ENCODE measurements at places on chromosomes 13 and 19.

GRCh38 chr19:56253737-56254136 lies 18.8 kb upstream of the EDDM13 start:
- DNase-seq, result peak; percentile 65

GRCh38 chr19:32828139-32828538 lies 41.4 kb downstream of the SLC7A9 start:
- DNase-seq, result no peak

DNA sequence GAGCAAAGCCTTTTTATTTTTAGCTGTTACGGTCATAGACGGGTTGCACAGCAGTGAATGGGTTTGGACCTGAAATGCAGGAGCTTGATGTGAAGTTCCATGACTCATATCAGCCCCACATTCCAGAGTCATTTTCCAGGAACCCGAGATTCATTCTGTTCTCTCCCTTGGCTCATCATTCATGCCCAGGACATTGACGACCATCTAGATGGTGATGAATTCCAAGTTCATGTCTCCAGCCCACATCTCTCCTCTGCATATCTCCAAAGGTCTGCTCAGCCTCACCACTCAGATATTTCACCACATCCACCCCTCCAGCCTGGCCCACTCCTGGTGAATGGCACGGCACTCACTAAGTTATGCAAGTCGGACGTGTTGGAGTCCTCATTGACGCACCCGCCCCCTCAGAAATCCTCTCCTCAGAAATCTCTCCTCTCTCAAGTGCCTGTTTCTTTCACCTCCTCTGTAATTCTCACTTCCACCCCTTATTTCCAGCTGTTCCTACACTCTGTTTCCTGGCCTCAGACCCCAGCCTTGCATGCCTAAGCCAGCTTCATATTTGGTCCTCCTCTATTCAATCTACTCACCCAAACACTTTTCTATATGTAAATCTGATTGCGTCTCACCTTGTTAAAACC lies 83.1 kb downstream of the ALOX5AP start:
- no peak for DNase-seq

GRCh38 chr13:113653264-113654174 lies 4.5 kb downstream of the ATP4B start:
- DNase-seq, result no peak

DNA sequence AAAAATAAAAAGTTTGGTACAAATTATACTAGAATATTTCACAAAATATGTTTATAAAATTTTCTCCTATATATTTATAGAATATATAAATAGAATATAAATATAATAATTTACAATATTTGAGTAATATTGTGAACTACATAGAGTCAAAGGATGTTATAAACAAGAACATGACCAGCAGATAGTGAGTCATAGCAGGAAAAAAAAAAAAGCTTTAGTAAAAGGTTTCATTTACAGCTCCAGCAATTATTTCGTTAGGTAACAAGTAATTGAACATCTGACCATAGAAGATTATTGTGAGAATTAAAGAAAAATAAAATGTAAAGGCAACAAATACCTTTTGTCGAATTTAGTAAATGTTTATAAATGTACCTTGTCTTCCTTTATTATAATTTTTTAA lies 864.1 kb downstream of the PCDH17 start:
- no peak for DNase-seq

GRCh38 chr19:18587962-18588610 lies 512 bp upstream of the REX1BD start:
- no peak for DNase-seq

DNA sequence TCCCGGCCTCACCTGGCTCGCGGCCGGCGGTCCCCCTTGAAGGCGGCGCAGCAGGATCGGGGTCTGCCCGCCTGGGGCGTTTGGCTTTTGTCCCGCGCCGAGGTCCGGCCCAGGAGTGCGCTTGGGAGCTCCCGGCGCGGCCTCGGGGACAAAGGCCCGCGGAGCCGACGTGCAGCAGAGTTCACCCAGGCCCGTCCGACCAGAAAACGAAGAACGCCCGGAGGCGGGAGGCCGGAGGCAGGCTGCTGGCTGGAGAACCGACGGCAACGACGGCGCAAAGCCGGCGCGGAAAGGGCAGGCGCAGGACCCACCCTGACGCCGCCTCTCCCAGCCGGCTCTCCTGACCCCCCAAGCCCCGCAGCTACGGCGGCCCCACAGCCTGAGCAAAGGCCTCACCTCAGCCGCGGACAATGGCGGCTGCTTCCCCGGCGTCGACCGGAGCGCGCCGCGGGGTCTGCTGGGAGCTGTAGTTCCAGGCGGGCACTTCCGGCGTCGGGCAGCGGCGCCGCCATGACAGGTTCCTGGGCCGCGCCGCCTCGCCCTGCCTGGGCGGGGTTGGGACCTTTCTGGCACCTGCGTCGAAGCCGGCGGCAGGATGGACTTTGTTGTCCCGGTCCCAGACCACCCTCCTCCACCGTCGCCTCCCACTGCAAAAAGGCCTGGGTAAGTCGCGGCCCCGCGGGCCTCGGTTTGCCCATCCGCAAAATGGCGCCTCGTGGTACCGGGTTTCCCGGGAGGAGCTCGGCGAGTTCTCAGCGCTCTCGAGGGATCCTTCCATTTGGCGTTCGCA lies at the start of gene ZNF606:
ZNF606 (minus strand) TSS at position 437 of the 790 bp plus-strand sequence. CDS start 1,501 bp downstream, outside the sequence.
- DNase-seq, result peak; percentile 36

DNA sequence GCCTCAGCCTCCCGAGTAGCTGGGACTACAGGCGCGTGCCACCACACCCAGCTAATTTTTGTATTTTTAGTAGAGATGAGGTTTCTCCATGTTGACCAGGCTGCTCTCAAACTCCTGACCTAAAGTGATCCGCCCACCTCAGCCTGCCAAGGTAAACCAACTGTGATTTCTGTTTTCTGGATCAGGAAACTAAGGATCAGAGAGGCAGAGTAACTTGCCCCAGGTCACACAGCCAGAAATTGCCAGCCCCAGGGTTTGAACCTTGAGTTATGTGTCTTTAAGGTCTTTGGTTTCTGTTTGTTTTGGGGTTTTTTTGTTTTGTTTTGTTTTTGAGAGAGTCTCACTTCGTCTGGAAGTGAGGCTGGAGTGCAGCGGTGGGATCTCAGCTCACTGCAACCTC lies 4.2 kb upstream of the PLIN3 start:
- no peak for DNase-seq

- no peak for DNase-seq
Observed at GRCh38 chr13:44079413-44080205, 199.9 kb downstream of the LACC1 start.

GRCh38 chr19:8877854-8878705 lies 45.9 kb downstream of the MBD3L1 start:
- peak; percentile 14 for DNase-seq

- DNase-seq, result no peak
Observed at GRCh38 chr13:79973533-79973963, 367.4 kb downstream of the SPRY2 start.

DNA sequence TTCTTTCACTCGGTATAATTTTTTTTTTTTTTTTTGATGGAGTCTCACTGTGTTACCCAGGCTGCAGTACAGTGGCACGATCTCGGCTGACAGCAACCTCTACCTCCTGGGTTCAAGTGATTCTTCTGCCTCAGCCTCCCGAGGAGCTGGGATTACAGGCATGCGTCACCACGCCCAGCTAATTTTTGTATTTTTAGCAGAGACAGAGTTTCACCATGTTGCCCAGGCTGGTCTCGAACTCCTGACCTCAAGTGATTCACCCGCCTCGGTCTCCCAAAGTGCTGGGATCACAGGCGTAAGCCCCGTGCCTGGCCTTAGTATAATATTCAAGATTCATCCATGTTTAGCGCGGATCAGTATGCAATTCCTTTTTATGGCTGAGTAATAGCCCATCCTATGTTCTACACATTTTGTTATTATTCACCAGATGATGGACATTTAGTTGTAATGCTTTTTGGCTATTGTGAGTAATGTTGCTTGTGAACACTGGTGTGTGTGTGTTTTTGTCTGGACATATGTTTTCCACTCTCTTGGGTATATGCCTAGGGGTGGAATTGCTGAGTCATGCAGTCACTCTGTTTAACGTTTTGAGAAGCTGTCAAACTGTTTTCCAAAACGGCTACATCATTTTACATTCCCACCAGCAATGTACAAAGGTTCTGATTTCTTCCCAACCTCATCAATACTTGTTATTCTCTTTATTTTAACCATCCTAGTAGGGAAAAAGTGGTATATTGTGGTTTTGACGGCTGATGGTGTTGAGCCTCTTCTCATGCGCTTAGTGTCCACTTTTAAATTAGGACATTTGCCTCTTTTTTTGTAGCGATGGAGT lies 22.9 kb downstream of the PLEKHF1 start:
- DNase-seq, result no peak

GRCh38 chr13:97433727-97434396 lies at the start of gene RAP2A:
RAP2A (plus strand) TSS chr13:97434169; CDS start chr13:97434471, 302 bp downstream.
- DNase-seq, result peak; percentile 57

GRCh38 chr13:75480671-75481175 lies 1.2 kb downstream of the TBC1D4 start:
- DNase-seq, result peak; percentile 12

DNA sequence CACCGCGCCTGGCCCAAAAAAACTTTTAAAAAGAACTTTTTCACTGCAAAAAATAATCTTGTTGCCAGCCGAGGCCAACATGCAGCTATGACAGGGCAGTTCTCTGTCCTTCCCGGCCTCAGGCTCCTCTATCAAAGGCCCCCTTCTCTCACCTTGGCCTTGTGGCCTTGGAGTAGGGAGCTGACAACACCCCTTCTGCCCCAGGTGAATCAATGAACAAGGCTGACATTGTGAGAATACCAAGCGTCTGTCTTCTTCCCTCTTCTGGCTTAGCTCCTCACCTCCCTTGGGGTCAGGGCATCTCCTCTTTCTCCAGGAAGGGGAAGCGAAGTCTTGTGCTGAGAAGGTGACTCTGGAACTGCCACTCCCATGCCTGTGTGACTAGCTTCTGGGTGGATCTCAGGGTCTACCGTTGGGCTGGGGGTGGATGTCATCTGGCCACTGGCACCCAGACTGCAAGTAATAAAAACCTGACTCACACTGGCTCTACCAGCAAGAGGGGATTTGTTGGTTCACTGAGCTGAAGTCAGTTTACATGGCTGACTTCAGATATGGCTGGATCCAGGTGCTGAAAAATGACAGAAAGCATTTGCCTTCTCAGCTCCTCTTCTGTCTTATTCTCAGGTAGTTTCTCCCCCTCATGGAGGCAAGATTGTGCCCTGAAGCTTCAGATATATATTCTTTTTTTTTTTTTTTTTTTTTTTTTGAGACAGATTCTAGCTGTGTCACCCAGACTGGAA lies 6.3 kb downstream of the C19orf38 start:
- DNase-seq, result no peak

- DNase-seq, result no peak
Observed at GRCh38 chr19:51546650-51547396, 15.4 kb upstream of the SIGLEC6 start.

DNA sequence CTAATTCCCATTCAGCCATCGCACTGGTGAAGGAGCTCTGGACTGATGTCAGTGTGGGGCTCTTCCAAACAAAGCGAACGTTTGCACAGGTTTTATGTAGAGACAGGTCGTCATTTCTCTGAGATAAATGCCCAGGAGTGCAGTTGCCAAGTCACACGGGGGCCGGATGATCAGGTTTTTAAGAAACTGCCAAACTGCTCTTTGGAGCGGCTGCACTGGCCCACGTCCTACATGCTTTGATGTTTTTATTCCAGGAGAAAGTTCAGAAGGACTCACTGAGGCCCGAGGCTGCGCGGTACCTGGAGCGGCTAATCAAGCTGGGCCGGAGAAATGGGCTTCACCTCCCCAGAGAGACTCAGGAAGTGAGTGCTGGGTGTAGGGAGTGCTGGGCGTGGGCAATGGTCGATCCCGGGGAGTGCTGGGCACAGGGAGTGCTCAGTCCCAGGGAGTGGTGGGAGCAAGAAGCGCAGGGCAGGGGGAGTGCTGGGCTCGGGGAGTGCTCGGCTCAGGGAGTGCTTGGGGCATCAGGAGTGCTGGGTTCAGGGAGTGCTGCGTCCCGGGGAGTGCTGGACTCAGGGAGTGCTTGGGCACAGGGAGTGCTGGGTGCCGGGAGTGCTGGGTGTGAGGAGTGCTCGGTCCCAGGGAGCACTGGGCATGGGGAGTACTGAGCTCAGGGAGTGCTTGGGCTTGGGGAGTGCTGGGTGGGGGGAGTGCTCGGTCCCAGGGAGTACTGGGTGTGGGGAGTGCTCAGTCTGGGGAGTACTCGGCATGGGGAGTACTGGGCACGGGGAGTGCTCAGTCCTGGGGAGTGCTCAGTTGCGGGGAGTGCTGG lies 10.7 kb downstream of the THOP1 start:
- no peak for DNase-seq

DNA sequence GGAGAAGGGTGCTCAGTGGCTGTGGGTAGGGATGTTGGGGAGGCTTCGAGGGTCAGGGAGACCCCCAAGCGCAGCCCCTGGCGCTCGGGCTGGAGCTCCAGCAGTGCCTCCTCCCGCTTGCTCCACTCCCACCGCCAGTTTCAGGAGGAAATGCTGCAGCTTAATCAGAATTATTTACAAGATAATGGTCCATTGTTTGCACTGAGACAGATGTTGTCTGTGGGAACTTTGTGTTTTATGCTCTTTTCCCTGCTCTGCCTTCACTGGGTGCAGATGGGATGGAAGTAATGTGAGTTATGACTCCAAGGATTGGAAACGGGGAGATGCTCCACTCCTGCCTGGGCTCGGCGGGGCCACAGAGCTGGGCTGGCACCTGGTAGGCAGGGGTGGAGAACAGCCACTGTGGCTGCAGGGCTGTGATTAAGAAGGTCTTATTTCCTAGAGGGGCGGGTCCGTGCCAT lies 192.4 kb downstream of the ZNF536 start:
- DNase-seq, result no peak

DNA sequence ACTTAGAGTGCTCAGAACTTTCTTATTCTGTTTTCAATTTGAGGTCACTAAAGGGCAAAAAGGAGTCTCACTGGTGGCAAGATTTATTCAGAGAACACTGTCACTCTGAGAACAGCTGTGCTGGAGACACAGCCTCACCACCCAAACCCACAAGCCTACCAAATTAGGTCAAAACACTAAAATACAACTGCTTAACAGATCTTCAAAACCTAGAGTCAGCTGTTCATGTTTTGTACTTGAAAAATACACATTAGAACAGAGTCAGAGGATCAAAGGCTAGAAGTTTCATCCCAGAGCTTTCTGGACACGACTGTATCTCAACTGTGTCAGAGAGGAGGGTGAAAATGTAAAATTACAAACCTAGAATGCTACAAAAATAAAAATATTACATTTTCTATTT lies 89.3 kb downstream of the MIPEP start:
- DNase-seq, result no peak

DNA sequence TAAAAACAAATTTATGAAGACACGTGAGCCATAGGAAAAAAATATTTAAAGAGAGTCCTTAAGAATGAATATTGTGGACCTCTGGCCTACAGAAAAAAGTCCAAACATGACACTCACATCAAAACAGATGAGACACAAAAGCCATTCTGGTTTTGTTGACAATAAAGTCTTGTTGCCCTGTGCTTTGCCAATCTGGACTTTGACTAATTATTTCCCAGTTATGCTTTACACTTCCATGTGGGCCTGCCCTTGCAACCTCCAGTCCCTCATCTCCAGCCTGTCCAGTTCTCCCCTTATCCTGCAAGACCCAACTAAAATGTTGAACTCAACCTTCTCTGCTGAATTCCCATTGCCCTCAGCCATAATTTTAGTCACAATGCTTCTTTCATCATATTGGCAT lies 184.5 kb upstream of the SERP2 start:
- no peak for DNase-seq

- peak; percentile 22 for DNase-seq
Observed at GRCh38 chr13:32947411-32948276, 68.6 kb upstream of the KL start.

GRCh38 chr13:29760544-29760943 lies 89.9 kb downstream of the UBL3 start:
- no peak for DNase-seq

GRCh38 chr19:28429356-28429755 lies 783.6 kb downstream of the UQCRFS1 start:
- DNase-seq, result no peak

- DNase-seq, result no peak
Observed at GRCh38 chr13:50132904-50133357, 117.7 kb downstream of the KCNRG start.
